Skeletal muscle cell (primary cell): ENCODE measurements at places on chromosomes 12 and 14.
A peak's percentile ranks its signal among the peaks of the same experiment; 100 is the strongest.

DNA sequence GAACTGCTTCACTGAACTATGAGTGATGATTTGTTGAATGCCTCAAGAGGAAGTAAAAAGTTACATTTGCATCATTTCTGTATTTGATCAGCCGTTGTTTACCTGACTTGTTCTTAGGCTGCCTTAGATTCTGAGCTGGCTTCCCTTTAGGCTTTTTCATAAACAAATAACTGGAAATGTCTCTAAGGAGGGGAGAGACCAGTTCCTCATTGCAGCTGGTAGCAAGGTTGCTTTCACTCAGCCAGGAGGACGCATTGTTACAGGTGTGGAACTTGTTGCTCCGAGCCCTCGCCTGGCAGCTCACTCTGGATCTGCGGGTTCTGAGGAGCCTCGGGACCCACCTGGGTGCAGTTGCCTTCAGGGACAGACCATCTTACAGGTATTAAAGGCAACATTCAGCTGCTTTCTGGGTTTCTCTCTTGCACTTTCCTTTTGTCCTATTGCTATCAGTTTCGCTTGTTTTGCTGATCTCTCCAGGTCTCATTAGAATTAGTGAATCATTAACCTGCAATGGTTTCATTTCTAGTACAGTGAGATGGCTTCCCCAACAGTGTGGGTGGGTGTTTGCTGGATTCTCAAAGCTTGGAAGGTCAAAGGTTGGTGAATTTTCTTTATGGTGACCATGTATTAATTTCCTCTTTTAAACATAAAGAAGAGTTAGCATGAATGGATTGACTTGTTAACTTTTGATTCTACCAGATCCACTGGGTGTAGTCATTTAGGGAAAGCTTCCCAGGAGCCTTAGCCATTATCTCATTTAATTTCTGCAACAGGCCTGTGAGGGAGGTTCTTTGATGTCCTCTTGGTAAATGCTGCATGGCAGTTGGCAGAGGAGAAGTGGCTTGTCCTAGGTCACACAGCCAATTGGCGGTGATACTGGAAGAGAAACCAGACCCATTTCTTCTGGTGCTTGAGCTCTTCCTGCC, at the start of gene PLEKHG7:
Gene PLEKHG7, plus strand, starts transcription at position 236 of the 926 bp plus-strand sequence. CDS start 3,643 bp downstream, outside the sequence.
- no peak for DNase-seq

DNA sequence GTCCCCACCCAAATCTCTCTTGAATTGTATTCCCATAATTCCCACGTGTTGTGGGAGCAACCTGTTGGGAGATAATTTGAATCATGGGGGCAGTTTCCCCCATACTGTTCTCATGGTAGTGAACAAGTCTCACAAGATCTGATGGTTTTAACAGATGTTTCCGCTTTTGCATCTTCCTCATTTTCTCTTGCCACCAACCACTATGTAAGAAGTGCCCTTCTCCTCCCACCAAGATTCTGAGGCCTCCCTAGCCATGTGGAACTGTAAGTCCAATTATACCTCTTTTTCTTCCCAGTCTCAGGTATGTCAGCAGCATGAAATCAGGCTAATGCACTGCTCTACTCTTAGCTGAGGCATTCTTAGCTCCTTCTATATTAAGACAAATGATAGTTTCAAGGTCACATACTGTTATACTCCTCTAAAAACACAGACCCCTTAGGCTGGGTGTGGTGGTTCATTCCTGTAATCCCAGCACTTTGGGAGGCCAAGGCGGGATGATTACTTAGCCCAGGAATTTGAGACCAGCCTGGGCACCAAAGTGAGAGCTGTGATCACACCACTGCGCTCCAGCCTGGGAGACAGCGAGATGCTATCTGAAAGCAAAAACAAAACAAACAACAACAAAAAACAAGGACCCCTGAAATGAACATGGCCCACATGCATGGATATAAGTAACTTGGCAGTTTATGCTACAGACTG, 3.6 kb downstream of the SCAF11 start:
- no peak for DNase-seq

GRCh38 chr12:11891754-11892386, 178.9 kb upstream of the BCL2L14 start:
- DNase-seq = no peak

GRCh38 chr12:22529281-22530060, 14.9 kb downstream of the C2CD5 start:
- no peak for DNase-seq

DNA sequence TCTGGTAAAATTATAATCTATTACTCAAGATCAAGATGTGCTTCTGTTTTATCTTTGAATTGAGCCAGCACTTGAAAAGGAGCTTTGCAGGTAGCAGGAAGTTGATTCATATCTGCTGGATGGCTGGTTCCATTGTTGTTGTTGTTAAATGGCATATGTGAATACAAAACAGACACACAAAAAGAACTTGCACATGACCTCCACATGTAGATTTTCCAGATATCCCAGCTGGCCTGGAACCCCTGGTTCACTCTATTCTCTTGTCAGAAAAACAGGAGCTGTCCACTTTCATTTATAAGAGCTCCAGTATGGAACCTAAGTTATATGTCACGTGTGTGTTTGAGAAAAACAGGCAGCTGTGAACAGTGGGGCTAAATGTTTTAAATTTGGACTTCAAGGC, 273.9 kb downstream of the TMEM132D start:
- no peak for DNase-seq

- DNase-seq = no peak
Observed at GRCh38 chr14:70018713-70019211, 139.5 kb downstream of the SMOC1 start.

- no peak for DNase-seq
Observed at GRCh38 chr12:107844312-107844921, 69.9 kb downstream of the ASCL4 start.

DNA sequence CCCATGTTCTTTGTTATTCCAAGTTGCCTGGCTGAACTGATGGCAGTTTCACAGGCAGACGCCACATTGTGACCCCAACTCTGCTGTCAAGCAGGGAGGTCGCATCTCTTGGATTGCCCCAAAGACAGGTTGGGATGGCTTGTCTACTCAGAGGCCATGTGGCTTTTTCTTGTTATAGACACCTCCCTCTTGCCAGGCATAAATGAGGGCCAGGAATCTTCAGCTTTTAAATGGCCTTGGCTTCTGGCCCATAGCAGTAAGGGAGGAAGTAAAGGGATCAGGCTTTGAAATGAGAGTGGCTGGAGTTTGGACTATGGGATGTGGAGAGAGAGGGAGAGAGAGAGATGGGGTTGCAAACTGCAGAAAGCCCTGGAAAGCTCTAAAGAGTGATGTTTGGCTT, 215.0 kb downstream of the TBX5 start:
- no peak for DNase-seq

DNA sequence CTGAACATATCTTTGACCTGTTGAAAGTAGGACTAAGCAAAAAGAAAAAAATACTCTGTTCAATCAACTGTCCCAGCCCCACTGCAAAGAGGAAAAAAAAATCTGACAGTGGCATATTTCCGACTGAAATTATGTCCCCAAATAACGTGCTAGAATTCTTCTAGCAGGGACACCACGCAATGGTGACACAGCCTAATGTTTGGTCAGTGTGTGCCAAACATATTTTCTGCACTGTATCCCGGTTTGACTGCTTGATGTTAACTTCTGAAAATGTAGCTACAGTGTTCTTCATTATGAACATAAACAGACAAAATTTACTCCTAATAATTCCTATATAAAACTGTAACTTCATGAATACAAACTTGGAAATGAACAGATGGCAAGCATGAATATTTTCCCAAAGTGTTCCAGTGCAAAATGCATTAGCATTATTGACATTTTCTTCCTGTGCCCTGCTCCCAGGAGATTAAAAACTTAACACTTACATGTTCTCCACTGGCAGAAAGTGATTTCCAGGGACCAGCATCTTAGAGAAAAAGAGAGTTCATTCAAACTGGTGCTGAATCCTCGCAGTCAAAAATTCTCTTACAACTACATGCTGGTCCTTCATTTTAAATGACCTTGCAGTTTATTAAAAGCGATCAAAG, 72.4 kb upstream of the SYT1 start:
- no peak for DNase-seq

DNA sequence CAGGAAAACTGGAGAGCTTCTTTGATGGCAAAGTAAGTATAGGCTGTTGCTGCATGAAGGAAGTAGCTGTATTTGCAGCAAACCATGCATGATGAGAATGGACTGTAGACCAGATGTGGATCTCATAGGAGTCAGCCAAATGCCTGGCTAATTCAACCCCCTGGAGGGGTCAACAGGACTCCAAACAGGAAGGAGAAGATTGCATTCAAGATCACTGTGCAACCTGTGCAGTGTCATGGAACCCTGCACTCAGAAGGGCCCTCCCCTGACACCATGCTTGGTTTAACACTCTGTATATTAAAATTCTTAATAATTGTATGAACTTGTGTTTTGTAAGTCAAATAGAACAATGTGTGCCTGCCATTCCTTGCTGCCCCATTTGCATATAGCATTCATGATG, 225.1 kb upstream of the FSCB start:
- DNase-seq = no peak

GRCh38 chr14:68393259-68393658, 399.6 kb downstream of the ZFP36L1 start:
- DNase-seq = no peak

DNA sequence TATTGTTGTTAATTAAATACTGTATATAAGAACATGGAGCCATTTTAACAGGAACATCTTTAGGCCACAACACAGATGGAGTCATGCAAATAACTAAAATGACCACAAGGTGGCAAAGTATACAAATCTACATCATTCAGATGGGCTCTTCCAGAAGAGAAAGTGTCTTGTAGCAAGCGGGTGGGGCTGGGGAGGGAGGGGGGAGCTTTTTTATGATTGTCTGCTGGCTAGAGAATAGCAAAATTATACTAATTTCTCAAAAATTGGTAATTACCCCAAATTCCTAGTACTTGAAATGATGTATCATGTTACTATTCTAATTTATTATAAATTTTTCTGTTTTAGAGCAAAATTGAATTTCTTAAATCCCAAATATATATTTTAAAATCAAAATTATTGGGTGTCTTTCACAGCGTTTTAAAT, 378.7 kb downstream of the PRKD1 start:
- DNase-seq = peak; percentile 41

DNA sequence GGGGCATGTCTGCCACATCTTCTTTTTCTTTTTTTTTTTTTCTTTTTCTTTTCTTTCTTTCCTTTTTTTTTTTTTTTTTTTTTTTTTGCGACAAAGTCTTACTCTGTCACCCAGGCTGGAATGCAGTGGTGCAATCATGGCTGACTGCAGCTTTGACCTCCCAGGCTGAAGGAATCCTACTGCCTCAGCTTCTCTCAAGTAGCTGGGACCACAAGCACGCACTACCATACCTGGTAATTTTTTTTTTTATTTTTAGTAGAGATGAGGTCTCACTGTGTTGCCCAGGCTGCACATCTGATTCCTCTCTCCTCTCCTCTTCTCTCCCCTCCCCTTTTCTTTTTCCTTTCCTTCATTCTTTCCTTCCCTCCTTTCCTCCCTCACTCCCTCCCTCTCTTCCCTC, 18.5 kb downstream of the SLC15A5 start:
- peak; percentile 4 for DNase-seq

DNA sequence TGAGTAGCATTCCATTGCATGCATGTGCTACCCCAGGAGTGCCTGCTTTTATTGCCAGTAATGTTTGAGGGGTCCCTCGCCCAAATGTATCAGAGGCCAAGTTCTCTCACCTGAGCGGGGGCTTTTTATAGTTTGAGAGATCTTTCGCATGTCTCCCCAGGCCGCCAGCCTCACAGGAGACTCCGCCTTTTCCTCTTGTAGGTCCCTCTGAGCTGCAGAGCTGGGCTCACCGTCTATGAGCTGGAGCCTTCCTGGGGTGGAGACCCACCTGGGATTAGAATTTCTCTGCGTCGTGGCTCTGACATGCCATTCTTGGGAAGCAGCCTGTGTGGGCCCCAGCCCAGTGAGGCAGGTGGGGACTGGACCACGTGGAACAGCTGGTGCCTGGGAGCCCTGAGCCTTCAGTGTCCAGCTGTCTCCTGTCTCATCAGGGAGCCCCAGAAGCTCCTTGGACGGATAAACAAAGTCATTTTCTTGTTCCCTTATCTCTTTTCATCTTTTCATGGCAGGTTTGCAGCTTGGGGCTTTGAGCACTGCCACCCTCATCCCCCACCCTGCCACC, 261.7 kb upstream of the CRY1 start:
- no peak for DNase-seq
